ENCODE measurements at places on chromosomes 7 and 10. TPM values are rescaled to one million over a fixed set of nuclear protein-coding genes. Genes with fewer than 3 reads are reported as not detected.
A peak's percentile ranks its signal among the peaks of the same experiment; 100 is the strongest.

DNA sequence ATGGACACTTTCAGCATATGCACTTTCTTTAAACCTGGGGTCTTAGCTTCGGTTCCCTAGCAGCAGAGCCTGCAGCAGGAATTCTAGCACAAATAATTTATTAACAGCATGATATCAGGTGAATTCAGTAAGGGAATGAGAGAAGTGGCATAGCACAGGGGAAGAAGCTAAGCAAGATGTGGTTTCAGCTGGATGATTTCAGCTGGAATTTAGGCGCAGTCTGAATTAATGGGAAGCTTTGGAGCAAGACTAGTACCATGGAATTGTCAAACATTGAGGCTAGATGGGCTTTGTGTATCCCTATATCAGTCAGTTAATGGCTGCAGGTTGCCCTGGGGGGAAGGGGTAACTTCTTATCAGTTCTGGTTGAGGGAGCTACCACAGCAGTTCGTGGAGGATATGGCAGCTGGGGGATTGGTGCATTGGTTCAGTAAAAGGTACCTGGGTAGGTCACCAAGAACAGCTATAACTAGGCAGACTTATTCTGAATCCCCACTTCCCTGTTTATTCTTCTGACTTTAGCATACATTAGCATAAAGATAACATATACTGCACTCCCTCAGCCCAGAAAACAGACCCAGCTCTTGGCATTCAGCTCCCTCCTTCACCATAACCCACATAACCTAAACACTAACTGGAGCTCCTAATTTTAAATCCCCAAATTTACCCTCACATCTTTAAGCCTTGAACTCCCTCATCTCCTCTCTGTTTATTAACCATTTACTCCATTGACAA, 46.8 kb upstream of the NAMPT start:
- no peak for DNase-seq

- peak; percentile 22 for DNase-seq
Measured at GRCh38 chr10:62638062-62638477, 166.4 kb upstream of the ADO start.

The PRKCQ gene
- total RNA-seq = 2.4 TPM

DNA sequence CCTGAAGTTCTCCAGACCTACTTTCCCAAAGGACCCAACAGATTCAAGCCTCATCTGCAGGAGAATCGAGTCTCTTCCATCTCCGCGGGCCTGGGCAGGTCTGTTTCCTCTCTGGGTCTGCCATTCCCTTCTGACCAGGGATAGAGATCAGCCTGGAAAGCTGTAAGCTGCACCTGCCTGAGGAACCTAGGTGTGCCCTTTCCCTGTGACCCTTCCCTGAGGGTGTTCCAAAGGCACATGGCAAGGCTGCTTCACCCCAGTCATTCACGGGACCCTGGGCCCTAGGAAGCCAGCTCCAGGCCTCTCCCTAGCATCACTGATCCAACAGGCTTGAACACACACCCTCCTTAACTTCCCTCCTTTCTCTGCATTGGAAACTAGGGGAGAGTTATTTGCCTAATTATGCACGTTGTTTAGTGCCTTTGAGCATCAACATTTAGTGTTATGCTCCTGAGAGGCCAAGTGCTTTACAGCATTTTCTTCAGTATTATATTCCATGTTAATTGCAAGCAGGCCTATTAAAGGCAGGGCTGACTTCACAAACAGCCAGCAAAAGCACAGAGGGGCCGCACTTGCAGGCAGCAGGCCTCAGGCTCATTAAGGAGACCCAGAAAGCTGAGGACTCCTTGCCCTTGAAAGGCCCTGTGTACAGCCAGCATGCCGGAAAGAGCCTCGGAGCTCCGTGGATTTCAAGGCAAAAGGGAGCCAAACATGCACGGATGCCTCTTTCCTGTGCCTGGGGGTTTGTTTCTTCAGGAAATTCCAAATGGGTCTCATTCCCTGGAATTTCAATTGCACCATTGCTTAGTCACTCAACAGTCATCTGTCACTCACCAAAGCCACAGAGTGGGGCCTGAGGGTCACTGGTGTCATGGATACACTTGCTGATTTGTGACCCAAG, 91.0 kb upstream of the FAM20C start:
- DNase-seq = no peak

DNA sequence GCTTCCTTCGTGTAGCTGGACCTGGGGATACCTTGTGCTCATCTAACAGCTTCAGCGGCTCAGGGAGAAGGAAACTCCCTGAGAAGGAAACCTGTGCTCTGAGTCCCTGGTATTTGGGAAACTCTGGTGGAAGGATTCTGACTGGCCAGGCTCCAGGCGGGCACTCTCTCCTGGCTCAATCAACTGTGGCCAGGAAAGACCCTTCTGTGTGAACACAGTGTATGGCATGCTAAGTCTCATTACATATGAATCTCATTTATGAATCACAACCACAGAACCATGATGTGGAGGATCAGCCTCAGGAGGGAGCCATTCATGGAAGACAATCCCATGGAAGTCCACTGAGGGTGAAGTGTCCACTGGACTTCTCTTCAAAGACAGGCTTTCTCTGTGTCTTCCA, 20.9 kb downstream of the NPS start:
- DNase-seq = no peak

DNA sequence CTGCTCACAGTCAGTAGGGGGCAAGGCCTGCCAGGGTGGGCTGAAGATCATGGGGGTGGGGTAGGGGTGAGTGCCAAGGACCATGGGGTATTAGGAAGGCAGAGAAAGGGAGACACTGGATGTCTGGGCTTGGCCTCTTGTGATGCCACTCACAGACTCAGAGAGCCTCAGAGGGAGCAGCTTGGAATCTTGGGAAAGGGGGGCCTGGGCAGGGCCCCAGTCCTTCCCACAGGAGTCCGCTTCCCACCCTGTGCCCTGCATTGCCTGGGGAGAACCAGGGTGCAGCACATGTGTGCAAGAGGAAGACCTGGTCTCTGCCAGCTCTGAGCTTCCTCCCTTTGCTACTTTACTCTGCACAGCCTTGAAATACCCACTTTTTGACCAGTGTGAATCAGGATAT, 4.3 kb downstream of the ADCY1 start:
- no peak for DNase-seq

- DNase-seq = no peak
Measured at GRCh38 chr10:6986927-6987326, 406.9 kb upstream of the PRKCQ start.

The METTL27 gene
- total RNA-seq = not detected

GRCh38 chr10:103836861-103837260, 18.5 kb downstream of the SH3PXD2A start:
- DNase-seq = peak; percentile 52

GRCh38 chr10:111446966-111447365, 370.1 kb downstream of the ADRA2A start:
- no peak for DNase-seq

The XRCC2 gene
- 2.2 TPM for total RNA-seq

GRCh38 chr7:27139334-27140125, 4.0 kb downstream of the HOXA5 start:
- no peak for DNase-seq

The KCP gene
- total RNA-seq = 1.4 TPM

DNA sequence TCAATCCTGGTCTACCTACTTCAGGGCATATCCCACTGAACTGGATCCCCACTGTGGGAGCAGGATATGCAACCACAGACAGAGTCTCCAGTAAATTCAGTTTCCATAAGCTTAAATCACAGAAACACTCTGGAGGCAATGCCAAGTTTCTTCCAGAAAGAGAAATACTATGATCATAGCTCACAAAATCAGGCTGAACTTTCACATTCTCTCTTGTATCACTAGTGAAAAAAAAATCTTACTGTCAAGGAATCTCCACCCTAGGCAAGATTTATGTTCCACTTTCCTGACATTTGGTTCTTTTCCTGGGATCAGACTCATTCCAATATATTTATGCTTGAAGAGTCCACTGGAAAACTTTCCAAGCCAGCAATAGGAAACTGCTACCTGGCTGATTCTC, 749.0 kb downstream of the SUGCT start:
- DNase-seq = no peak

- no peak for DNase-seq
Measured at GRCh38 chr7:63900394-63901203, 98.0 kb upstream of the ZNF722 start.

GRCh38 chr10:20006169-20006870, 190.1 kb downstream of the PLXDC2 start:
- DNase-seq = no peak

DNA sequence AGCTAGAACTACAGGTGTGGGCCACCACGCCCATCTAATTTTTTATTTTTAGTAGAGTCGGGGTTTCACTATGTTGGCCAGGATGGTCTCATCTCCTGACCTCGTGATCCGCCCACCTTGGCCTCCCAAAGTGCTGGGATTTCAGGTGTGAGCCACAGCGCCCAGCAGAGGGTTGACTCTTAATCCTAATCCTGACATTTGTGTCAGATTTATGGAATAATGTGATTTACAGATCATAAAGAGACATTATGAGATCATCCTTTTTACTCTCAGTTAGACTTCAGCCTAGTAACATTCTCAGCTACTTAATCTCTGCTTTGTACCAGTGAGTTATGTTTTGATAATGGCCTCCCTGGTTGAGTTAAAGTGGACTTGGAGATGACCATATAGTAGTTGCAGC, 2.2 kb downstream of the BTRC start:
- DNase-seq = no peak

The COL28A1 gene
- total RNA-seq = not detected

- no peak for DNase-seq
Measured at GRCh38 chr10:13944823-13945222, 358.1 kb downstream of the PRPF18 start.

The CYP3A7 gene
- total RNA-seq = 1.2 TPM

DNA sequence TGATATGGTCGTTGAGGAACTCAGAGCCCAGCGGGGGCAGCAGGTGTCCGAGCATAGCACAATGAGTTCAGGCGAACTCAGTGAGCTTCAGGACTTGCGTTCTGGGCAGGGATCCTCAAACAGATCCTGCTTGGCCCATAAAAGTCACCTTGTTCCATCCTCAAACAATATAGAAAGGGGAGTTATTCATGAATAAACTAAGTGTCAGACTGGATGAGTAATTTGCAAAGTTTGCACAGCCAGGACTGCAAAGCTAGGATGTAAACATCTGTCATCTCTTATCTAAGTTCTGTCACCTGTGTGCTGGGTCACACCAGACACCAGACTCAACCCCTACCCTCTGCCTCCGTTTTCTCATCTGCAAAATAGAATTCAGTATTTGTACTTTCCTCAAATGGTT, 58.0 kb upstream of the PFKP start:
- DNase-seq = no peak

DNA sequence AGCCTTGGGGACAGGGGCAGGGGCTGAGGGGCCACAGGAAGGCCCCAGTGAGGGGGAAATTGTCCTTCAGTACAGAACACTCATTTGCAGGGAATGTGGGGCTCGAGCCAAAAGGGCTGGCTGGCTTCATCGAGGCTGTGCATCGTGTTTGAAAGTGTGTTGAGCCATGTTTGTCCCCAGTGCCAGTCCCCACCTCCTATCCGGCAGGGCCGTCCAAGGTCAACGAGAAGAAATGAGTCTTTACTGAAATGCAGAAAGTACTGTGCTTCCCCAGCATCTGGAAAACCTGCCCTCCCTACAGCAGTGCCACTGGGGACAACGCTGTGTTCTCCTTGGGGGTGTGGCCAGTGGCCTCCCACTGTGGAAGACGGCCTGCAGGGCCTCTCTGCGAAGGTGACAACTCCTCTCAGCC, 214.1 kb downstream of the KLF6 start:
- peak; percentile 11 for DNase-seq

GRCh38 chr10:127302343-127302742, 106.0 kb upstream of the INSYN2A start:
- DNase-seq = no peak

DNA sequence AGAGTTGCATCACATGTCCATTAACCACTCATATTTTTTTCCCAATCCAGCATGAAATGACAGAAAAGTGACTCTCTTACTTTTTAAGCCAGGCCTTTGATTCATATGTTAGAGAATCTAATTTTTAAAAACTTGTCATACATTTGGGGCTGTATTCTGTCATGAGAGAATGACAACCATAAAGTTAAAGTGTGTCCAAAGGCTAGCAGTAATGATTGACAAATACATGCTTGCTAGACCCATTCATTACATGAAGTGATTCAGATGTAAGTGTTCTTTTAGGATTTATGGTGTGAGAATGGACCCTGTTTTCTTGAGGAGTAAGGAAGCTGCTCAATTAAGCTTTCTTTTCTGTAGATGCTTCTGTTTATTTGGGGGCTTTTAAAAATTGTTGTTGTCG, 75.4 kb downstream of the CSTF2T start:
- no peak for DNase-seq

DNA sequence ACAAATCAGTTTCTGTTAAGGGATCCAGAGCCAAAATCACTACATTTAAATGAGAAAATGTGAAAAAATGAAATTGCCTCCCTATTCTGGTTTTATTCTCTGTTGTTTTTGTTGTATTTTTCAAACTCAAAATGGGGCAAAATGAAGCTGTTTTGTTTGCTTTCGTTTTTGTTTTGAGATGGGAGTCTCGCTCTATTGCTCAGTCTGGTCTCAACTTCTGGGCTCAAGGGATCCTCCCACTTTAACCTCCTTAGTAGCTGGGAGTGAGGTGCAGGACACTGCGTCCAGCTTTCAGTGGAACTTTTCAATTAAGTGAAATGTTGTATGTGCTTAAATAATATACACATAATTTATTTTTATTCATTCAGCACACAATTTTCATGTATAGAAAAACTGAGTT, 205.0 kb downstream of the SORCS1 start:
- no peak for DNase-seq

DNA sequence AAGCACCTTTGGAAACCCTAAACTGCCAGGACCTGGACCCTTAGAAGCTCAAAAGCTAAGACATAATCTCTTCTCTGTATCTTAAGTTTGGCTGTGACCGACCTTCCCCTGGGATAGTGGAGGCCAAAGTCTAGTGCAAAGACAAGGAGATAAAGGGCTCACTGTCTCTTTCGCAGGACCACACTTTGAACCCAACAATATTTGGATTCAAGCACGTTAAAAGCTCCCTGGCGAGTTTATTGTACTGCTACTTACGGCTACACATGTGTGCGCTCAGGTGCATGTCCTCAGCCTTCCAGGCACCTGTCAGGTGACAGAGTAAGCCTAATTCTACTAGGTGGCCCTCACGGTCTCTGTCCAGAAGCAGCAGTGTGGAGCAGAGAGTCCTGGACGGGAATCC, 55.9 kb downstream of the PNLIPRP2 start:
- DNase-seq = no peak

The CACNB2 gene
- 16.1 TPM for total RNA-seq

DNA sequence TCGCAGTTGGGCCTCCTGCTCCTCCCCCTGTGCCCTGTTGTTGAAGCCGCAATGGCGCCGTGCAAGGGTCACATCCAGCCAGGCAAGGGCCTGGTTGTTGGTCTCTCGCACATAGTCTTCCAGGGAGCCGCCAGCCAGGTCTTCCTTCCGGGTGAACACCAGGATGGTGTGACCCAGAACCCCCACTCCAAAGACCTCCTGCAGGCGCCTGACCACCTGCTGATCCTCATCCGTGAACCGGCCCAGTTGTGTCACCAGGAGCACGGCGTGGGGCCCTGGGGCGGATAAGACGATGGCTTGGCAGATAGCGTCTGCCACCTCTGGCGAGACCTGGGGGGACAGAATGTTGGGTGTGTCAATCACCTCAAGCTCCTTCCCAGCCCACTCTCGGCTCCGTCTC, 4.2 kb downstream of the GIMAP6 start:
- no peak for DNase-seq

Data from umbilical cord (tissue), 2 donors.